ENCODE measurements at places on chromosomes 2 and 18.

GRCh38 chr2:134341476-134341875 is 87.6 kb downstream of the MGAT5 start:
- DNase-seq: no peak

DNA sequence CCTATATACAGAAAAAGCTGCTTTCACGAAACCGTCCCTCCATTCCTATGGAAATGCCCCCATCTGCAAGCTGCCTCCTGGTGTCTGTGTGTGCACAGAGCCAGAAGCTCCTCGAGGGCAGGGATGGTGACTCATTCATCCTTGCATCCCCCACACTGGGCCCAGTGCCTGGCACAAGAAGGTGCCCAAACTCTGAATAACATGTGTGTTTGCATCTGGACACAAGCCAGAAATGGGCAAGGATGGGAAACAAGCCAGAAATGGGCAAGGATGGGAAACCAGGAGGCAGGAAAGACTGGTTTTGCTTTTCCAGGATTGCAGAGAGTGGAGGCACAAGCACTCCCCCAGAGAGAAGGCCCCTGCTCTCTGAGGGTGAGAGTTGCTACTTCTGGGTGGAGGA is 313.9 kb downstream of the CELF4 start:
- no peak for DNase-seq

DNA sequence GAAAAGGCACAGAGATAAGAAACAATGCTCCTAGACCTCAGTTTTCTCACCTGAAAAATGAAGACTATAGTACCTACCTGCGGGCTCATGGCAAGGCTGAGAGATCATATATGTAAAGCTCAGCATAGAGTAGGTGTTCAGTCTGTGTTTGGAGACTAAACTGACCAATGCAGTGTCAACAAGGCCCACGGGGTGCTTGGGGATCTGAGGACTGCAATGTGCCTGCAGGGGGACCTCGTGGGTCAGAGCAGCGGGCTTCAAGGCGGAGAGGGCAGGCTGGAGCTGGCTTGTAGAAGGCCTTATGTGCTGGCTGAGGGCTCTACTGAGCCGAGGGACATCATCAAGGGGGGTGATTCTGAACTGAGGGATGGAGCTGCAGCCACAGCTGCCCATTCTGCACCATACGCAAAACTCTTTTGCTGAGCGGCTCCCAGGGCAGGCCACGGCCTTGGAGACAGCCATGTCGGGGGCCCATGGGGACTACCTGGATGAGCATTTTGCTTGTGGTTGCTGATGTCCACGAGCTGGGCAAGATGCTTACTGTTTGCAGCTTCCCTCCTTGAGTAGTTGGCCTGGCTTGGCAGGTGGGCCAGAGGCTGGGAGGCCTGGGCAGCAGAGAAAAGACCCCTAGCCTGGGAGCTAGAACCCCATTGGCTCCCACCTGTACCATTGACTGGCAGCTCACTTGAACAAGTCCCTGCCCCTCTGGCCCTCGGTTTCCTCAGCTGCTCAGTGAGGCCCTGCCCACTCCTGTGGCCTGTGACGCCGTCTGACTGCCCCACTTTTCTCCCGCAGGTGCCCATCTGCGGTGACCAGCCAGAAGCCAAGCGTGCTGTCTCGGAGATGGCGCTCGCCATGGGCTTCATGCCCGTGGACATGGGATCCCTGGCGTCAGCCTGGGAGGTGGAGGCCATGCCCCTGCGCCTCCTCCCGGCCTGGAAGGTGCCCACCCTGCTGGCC is 23.5 kb downstream of the STEAP3 start:
- DNase-seq: no peak

DNA sequence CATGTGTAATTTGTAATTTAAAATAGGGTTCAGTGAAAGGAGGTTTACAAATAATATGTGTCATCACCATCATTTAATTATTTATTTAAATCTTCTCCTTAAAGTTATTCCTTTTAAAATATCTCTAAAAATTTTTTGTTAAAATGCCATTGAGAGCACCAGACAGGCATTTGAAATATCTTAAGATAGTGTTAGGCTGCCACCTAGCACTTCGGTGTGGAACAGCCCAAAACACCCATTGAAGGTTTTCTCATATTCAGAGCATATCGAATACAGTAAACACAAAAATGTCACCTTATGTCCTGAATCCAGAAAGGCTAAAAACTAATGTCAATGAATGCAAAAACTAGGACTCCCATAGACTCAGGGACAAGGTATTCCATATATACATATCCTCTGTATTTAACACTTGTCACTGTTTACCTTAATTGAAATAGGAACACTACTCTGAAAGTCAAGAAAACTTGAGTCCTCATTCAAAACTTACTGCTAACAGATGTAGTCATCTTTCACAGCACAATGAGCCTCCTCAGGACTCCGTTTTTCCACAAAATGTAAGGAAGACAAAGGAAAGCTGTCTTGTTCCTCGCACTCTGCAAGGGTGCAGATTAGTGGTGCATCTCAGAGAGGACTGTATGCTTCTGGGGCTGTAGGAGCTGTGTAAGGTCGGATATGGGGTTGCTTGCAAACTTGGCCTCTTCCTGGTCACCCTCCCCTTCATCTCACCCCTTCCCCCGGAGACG is 329.5 kb downstream of the PAX3 start:
- DNase-seq: no peak

GRCh38 chr2:197952540-197953202 is 148.3 kb downstream of the PLCL1 start:
- DNase-seq: no peak

DNA sequence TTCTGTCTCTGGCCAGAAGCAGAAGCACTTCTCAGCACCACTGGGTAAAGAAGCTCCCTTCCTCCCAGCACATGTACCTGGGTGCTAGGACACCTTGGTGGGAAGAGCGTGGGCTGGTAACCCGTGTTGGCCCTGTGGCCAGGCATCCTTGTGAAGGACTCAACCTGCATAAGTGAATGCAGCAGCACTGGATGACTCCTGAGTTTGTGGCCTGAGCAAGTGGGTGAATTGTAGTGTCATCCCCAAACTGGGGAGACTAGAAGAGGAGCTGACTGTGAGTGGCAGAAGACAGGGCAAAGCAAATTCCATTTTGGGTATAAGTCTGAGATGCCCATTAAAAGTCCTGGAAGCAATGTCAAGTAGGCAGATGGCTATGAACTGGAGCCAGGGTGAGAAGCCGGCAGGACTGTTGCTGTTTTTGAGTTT is 63.4 kb downstream of the STAT1 start:
- DNase-seq: no peak

DNA sequence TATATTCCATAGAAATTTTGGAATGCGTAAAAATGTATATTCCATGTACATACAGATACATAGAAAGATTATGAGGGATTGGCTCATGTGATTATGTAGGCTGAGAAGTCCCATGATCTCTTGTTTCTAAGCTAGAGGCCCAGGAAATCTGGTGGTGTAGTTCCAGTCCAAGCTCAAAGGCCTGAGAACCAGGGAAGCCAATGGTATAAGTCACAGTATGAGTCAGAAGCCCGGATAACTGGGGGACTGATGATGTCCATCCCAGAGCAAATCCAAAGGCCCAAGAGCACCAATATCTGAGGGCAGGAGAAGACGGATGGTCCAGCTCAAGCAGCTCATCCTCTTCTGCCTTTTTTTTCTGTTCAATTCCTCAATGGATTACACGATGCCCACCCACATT is 385.0 kb upstream of the KLHL29 start:
- DNase-seq: no peak

DNA sequence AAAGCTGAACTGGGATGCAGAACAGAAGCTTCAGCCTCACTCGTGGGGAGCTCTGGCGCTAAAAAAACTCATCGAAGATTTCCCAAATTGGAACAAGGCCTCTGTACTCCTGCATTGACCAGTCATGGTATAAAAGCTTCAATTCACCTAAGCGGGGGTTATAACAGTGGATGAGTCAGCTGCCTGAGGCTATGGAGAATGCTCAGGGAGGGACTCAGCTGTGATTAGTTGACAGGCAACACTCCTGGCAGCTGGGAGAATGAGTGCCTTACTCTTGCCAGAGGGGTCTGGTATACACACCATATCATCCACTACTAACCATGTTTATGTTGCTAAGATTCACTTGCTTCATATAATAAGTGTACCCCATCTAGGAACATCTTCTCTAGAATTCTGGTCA is 350.6 kb upstream of the VRK2 start:
- no peak for DNase-seq

- no peak for DNase-seq
Observed at GRCh38 chr2:8159211-8159965, 522.5 kb upstream of the ID2 start.

DNA sequence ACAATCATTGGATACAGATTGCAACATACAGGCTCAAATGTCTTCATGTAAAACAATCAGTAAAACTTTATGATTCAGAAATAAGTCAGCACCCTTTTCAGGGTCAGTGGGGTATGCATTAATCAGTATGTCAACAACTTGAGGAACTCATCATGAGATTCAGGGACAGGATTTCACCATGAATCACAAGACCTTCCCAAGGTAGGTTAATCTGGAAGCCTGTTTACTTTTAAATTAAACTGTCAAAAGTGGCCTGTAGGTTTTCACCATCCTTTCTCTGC is 104.8 kb downstream of the SP100 start:
- DNase-seq: no peak

- DNase-seq: no peak
Observed at GRCh38 chr2:169729274-169729605, 4.4 kb upstream of the KLHL23 start.

GRCh38 chr18:25278394-25278793 is 73.6 kb downstream of the ZNF521 start:
- no peak for DNase-seq

DNA sequence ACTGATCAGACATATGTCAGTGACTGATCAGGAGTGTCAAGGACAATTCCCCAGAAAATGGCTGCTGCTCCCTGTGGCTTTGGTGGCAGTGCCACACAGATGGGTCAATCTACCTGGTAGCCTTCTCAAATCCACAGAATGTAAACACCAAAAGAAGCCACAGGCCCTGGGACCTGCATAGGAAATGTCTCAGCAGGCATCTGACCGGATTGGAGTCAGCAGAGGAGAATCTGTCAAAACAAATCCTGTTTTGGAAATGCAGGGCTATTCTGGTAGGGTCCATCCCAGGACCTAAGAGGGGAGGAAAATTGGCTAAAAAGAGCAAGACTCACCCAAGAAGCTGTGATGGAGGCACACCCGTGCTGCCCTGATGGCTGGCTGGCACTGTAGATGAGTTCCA is 189.7 kb downstream of the TMEM247 start:
- no peak for DNase-seq

DNA sequence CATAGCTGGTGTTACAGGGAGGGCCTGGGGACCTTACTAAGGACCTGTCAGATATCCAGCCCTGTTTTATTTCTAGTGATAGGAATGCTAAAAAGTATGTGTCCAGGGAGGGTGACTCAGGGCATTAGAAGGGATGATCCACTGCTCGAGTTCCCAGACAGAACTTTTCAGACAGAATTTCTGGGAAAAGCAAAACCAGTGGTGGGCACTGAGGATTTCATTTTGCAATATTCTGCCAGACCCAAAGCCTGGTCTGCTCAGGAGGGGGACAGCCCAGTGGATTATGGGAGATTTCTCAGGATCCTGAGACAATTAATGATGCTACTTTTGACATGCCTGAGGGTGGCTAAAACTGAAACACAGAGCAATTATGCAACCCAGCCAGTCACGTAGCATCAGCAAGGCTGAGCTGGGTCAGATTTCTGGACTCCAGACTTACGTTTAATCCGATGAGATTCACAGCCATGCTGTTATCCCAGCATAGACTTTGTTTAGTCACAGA is 4.7 kb upstream of the KCNE4 start:
- no peak for DNase-seq

DNA sequence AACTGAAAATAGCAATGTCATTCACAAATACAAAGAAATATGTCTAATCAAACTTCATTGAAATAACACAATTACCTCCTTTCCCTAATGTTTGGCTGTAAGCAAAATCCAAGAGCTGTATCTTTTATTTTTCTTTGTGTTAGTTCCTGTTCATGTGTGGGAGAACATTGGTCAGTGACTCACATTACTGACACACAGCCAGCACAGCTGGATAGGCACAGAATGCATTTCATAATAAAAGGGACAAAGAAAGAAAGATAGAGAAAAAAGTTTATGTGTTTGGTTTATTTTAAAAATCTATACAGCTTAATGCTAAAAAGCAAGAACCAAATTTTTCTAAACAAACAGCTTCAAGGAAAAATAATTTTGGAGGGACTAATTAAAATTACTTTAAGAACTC is 185.6 kb upstream of the COL3A1 start:
- DNase-seq: no peak

DNA sequence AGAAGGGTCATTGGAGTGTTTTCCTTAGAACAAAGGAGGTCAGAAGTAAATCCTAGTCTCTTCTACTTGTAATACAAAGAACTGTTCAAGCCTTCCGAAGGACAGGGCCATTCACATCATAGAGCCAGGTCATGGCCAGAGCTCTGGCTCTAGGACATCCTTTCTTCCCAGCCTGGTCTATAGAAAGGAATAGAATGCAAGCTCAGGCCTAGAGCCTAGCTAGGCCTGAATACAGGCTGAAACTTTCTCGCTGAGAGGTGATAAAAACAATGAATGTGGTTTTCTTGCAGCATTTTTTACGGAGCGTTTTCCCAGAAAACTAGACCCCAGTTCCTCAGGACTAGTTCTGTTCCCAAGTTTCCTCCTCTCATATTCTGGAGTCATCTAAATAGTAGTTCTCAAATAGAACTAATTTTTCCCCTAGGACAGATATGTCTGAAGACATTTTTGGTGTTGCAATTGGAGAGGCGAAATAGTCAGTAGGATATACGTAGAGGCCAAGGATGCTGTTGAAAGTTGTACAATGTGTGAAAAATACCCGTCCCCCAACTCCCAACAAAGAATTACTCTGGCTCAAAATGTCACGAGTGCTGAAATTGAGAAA is 6.8 kb downstream of the UGT1A6 start:
- no peak for DNase-seq

DNA sequence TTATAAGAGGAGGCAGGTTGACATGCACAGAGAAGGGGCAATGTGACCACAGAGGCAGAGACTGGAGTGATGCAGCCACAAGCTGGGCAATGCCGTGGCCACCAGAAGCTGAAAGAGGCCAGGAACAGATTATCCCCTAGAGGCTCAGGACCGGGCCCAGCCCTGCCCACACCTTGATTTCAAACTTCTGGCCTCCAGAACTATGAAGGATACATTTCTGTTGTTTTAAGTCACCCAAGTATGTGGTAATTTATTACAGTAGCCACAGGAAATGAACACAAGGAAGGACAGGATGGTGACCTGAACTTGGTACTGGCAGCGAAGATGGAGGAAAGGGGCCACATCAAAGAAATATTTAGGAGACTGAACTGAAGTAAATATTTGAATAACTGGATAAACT is 66.8 kb upstream of the RIOK3 start:
- no peak for DNase-seq
